ENCODE measurements at places on chromosomes 2 and 18. TPM values are rescaled to one million over a fixed set of nuclear protein-coding genes. Genes with fewer than 3 reads are reported as not detected.

CXXC1 gene
- 29.3 TPM for total RNA-seq

CARF gene
- 13.1 TPM for total RNA-seq

GRCh38 chr2:25894135-25894830, 16.0 kb upstream of the ASXL2 start:
- DNase-seq: no peak

DNA sequence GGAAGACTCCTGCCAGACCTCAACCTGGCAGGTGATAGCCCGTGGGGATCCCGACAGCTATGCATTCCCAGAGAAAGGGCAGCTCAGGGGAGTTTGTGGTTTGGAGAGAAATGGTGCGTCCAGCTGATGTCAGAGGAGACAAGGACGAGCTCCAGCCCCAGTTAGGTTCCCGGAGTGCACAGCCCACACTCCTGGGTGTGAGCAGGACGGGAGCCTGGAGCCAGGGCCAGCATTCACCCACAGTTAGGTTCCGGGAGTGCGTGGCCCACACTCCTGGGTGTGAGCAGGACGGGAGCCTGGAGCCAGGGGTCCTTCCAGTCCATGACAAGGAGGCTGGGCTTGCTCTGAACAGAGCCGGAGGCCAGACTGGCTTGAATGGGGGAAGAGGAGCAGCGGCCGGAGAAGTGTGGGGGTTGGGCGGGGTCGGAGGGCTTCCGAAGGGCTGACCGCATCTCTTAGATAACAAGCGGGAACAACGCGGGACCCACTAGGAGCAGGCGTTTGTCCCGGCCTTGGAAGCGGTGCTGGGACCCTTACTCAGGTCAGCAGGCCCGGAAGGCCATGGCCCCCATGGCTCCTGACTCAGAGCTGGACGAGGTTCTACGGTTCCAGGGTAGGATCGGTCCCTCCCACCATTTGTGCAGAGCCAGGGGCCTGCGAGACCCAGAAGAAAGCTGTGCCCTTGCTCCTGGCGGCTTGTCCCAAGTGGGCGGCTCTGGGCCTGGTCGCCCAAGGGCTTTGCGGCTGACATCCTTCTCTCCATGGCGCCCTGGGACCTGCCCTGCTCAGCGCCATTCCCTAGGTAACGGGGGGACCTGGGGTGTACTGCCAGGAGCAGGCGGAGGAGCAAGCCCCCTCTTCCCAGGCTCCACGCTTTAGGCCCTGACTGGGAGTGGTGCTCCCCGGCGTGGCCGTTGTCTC, 185.6 kb downstream of the RTP5 start:
- DNase-seq: no peak
